Substantia nigra (tissue), 51 donors: ENCODE measurements at places on chromosomes 16 and 17.

DNA sequence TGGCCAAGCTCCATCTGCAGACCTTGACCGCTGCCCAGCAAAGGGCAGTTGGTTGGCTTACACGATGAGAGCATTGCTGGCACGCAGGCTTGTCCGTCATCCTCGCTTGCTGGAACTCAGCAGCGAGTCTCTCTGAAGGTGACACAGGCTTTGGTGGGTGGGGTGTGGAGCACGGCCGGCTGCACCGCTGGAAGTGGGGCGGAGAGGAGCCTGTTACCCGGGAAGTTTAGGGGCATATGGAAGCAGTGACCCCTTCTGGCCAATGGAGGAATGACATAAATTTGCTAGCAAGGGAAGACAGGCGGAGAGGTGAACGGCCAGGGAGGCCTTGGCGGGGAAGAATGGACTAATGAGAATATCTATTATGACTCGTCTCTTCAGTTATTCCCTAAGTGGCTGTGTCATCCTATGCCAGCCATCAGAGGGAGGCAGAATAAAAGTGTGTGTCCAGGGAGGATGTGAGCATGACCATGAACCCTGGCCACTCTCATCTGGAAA is 65.9 kb upstream of the SDK2 start:
- peak; percentile 51 for DNase-seq

DNA sequence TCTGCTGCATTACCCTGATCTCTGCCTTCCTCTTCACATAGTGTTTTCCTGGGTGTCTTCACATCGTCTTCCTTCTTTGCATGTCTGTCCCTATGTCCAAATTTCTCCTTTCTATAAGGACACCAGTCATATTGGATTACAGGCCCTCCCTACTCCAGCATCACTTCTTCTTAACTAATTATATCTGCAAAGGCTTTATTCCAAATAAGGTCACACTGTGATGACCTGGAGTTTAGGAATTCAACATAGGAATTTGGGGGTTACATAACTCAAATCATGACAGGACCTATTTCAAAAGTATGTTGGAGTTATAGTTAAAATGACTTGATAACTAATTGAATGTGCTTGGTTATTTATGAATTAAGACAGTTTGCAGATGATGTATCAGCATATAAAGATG is 490.5 kb upstream of the ERCC4 start:
- DNase-seq, result no peak

GRCh38 chr16:55499951-55500529 is 8.8 kb upstream of the LPCAT2 start:
- DNase-seq, result no peak

DNA sequence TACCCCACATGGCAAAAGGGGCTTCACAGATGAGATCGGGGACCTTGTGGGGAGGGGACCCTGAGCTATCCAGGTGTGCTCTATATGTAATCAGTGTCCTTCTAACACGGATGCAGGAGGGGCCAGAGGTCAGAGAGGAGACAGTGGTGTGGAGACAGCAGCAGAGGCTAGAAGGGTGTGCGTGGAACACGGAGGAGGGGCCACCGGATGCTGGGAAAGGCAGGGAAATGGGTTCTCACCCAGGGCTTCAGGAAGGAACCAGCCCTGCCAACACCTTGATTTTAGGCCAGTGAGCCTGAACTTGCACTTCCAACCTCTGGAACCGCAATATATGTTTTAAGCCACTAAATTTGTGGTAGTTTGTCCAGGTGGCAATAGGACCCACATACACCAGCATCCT is 4.6 kb upstream of the SLC38A8 start:
- DNase-seq, result no peak

- no peak for DNase-seq
Observed at GRCh38 chr17:7557775-7558543, 591 bp upstream of the TNFSF13 start.

GRCh38 chr16:66272461-66272860 is 94.0 kb upstream of the CDH5 start:
- DNase-seq, result no peak

- DNase-seq, result peak; percentile 7
Observed at GRCh38 chr16:27232061-27232900, 29.0 kb downstream of the KDM8 start.

DNA sequence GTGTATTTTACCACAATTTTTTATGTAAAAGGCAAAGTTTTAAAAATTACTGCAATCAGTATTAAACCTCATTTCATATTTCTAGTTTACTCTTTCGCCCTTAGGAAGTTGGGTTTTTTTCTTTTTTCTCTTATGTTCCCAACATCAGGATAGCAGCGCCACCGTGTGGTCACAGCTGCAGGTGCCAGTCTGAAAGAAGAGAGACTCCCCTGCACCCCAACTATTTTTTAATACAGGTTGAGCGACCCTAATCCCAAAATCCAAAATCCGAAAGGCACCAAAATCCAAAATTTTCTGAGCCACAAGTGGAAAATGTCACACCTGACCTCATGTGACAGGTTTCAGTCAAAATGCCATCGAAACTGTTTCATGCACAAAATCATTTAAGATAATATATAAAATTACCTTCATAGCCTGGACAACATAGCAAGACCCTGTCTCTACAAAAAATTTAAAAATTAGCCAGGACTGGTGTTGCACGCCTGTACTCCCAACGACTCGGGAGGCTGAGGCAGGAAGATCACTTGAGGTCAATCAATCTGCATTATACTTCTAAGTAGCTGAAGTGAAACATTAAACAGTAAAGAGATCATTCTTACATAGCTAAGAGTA is 21.8 kb upstream of the ASGR2 start:
- no peak for DNase-seq

DNA sequence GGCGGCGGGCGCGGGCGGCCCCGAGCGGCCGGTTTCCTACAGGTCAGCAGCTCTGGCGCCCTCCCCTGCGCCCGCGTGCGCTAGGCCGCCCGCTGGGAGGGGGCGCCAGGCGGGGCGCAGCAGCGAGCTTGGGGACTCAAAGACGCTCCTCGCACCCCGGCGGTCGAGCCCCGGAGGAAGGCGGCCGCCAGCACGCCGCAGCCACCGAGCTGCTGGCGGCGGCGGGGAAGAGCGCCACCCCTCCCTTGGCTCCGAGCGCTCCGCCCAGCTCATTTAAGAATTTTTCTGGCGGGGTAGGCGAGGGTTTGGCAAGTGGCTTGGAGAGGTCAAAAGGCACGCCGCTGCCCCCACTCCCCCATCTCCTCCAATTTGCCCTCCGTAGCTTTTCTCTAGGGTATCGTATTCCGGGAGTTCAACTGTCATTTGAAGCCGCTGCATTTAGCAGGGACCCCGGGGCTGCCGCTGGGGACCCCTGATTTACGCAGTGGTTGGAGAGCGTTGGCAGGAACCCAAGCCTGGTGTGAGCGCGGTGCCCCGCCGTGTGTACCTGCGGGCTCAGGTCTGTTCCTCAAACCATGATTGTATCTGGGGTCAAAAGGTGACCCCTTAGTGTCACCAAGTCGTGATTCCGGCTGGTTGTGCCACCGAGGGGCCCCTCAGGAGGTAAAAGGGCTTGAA is 59.5 kb upstream of the GSE1 start:
- DNase-seq, result peak; percentile 39

DNA sequence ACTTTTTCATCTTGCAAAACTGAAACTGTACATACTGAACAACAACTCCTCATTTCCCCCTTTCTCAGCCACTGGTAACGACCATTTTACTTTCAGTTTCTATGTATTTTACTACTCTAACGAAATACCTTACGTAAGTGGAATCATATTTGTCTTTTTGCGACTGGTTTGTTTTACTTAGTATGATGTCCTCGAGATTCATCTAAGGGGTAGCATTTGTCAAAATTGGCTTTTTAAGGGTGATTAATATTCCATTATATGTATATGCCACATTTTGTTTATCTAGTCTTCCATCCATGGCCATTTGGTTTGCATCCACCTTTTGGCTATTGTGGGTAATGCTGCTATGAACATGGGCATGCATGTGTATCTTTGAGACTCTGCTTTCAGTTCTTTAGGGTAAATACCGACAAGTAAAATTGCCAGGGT is 10.4 kb downstream of the KPNB1 start:
- DNase-seq, result no peak

DNA sequence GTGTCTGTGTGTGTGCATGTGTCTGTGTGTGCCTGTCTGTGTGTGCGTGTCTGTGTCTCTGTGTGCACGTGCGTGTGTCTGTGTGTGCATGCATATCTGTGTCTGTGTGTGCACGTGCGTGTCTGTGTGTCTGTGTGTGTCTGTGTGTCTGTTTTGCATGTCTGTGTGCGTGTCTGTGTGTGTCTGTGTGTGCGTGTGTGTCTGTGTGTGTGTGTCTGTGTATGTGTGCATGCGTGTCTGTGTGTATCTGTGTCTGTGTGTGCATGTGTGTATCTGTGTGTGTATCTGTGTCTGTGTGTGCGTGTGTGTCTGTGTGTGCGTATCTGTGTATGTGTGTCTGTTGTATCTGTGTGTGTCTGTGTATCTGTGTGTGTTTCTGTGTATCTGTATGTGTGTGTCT is 5.4 kb downstream of the GSG1L2 start:
- DNase-seq, result no peak

- DNase-seq, result no peak
Observed at GRCh38 chr16:22407486-22407885, 33.1 kb upstream of the CDR2 start.
